ENCODE measurements at places on chromosomes 11 and 22. TPM values are rescaled to one million over a fixed set of nuclear protein-coding genes. Genes with fewer than 3 reads are reported as not detected.

DNA sequence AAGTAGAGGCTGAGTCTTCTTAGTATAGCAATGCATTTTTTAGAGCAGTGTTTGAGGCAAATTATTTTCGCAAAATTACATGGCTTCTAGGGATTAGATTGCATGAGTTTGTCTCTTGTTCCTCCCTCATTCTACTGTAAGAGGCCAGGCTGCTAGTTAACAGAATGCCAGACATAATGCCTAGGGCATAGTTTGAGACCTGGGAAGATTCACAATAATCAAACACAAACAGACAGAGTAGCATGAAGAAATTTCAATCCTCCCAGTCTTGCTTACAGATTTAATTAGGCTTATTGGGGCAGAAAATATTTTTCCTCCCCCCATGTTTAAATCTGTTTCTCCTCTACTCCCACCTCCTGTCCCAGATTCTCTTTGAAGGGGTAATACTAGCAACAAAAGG lies 48.3 kb downstream of the ARHGEF12 start:
- H3K4me3 ChIP-seq = no peak overlapping the region
- no peak overlapping the region for H3K27ac ChIP-seq
- H3K27me3 ChIP-seq = no peaks in the 10 kb centered on the region
- H3K4me1 ChIP-seq = peaks cover 25% of the 10 kb centered on the region

- H3K27ac ChIP-seq = no peak overlapping the region
- H3K4me3 ChIP-seq = no peak overlapping the region
- peaks cover 36% of the 10 kb centered on the region for H3K36me3 ChIP-seq
These were observed 65.7 kb downstream of the NCAPD3 start for GRCh38 chr11:134158023-134158422.

GRCh38 chr11:41978945-41979344 lies 519.5 kb upstream of the LRRC4C start:
- no peak overlapping the region for H3K4me3 ChIP-seq
- no peaks in the 10 kb centered on the region for H3K4me1 ChIP-seq
- H3K36me3 ChIP-seq = no peaks in the 10 kb centered on the region
- DNase-seq = no peak

GRCh38 chr22:25815561-25815960 lies 73.6 kb downstream of the MYO18B start:
- no peaks in the 10 kb centered on the region for H3K36me3 ChIP-seq
- no peak overlapping the region for H3K27ac ChIP-seq
- peaks cover 41% of the 10 kb centered on the region for H3K27me3 ChIP-seq
- DNase-seq = no peak
- H3K4me3 ChIP-seq = no peak overlapping the region
- H3K4me1 ChIP-seq = no peaks in the 10 kb centered on the region

OR51E1 gene
- 0.48 TPM for total RNA-seq

DNA sequence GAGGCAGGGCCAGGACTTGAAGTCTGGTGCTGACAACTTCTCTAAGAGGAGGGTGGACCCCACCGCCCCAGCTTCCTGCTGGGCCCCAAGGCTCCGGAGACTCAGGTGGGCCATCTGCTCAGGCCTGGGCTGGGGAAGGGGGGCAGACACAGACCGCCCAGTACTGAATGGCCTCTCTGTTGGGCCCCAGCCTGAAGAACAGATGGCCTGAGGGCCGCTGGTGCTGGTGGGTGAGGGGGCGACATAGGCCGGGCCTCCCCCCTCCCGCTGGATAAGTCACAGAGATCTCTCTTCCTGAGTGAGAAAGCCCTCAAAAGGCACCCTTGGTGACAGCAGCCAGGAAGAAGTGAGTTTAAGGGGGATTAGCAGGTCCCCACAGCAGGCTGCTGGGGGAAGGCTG lies 12.5 kb upstream of the TP53I11 start:
- peaks cover 25% of the 10 kb centered on the region for H3K4me1 ChIP-seq
- H3K27ac ChIP-seq = no peak overlapping the region
- H3K27me3 ChIP-seq = peaks cover 4% of the 10 kb centered on the region
- DNase-seq = no peak
- H3K4me3 ChIP-seq = no peak overlapping the region

All from type B pancreatic cell (in vitro differentiated cells).